ENCODE measurements at places on chromosomes 4 and X.

DNA sequence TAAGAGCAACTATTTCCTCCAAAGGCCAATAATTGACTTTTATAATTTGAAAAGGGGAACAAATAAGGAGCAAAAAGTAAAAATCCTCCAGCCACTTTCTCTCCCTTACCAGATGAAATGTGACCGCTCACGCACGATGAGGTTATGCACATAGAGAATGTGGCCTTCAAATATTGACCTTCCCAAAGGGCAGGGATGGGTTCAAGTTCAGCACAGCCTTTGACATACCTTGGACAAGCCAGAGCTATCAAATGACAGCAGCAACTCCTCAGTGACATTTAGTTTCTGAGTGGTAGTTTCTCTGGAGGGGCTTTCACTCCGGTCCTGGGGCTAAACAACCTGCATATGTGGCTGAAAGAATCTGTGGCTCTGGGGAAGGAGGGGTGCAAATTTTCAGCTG is 50.7 kb downstream of the AMOT start:
- DNase-seq = no peak

- no peak for DNase-seq
These were observed 72.2 kb upstream of the VBP1 start for GRCh38 chrX:155143959-155144548.

GRCh38 chr4:183287309-183287659 is 32.8 kb downstream of the CLDN22 start:
- no peak for DNase-seq

DNA sequence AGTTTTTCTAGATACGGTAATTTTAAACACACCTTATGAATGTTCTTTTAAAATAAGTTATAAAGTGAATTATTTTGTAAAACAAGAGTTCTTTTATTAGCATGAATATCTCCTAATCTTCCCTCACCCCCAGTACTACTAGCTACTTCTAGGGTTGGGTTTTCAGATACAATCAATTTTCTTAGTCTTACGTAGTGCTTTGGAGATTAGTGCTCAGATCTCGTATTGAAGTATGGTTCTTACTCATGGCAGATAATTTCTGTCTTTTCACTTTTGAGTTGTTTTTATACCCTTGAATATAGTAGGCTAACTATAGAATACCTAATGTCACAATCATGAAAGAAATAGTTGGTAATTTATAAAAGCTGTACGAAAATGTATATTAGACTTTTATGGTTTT is 43.2 kb downstream of the CDKL5 start:
- DNase-seq = no peak

DNA sequence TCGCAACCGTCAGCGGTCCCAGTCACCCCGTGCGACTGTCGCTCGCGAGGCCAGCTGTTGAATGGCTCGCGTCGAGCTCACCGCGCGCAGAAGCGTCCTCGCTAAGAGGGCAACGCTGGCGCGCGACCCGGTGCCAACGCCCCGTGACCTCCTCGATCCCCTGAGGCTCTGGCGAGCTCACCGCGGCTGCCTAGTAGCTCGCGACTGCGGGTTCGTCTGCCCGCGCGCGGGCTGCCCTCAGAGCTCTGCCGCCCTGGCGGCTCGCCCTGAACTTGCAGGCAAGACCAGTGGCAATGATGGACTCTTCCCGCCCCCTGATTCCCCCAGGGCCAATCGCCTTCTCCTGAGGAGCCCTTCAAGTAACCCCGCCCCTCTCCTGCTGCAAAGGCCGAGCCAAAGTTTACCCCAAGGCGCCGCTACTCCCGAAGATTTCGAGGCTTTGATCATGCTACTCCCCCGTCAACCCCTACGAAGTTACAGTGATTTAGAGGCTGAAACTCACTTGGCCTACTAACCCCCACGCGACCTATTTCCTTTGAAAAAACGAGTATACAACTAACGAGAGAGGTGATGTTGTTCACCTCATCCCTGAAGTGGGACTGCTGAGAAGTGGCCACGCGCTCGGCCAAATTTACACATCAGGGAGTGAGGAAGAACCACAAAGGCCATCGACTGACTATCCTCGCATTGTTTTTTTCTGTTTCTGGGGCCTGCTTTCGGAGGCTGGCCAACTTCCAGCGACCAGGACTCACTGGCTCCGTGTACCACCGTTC is 37.5 kb downstream of the PGRMC1 start:
- DNase-seq = peak; percentile 21

- DNase-seq = no peak
These were observed 223.1 kb upstream of the SLIT2 start for GRCh38 chr4:20028645-20029044.

- DNase-seq = no peak
These were observed 37.7 kb downstream of the CLCN5 start for GRCh38 chrX:49960061-49960460.

DNA sequence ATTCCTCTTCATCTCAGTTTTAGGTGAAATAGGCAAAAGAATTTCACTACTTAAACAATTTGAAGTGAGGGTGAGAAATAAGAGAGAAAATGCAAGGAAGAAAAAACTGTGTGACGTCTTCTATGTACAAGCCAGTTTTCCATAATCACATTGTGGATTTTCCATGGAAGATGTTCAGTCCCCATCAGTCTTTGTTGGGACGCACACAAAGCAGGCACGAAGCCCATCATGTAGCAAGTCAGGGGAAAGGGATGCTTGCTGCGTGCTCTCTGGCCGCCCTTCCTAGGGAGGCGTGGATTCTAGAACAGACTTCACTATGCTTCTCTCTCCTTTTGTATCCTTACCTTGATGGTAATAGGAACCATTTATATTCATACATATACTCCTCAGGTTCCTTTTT is 54.7 kb downstream of the RBPJ start:
- DNase-seq = no peak

- no peak for DNase-seq
These were observed 71.4 kb upstream of the STIM2 start for GRCh38 chr4:26789208-26789607.

DNA sequence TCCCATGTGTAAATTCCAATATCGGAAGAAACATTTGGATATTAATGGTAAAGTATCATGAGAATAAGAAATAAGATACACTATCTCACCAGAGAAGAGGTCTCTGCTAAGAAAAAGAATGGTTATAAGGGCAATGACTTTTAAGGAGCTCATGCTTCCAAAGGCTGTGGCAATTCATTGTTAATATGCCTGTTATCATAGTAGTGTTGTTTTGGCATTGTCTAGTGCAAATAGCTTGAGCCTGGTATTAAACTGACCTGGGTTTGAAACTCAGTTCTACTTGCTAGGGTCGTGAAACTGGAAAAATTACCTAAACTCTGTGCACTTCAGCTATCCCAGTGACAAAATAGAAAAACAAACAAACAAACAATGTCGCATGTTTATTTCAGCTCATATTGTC is 8.8 kb downstream of the HPGDS start:
- DNase-seq = no peak

- DNase-seq = no peak
These were observed 42.8 kb downstream of the HTT-AS start for GRCh38 chr4:3031357-3032082.

DNA sequence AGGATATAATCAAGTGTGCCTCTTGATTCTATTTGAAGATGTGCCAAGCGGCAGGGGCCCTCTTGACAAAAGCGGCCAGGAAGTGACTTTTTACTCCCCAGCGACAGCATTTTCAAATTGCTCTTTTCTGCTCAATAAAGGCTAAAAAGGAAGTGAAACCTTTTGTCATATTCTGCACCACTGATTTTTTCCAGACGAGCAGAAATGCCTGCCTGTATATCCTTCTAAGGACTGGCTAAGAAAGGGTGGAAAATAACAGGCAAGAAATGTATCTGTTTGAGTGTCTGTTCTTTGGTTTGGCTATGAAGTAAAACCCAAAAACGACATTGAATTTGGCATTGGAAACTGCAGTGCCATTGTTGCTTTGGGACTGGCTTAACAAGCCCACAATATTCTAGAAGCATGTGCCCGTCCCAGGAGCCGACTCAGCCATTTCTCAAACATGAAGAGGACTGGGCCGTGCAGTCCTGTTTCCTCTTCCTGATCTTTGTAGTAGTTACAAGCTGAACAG is 25.4 kb downstream of the TMSB4X start:
- no peak for DNase-seq

- no peak for DNase-seq
These were observed 204.8 kb downstream of the VEGFC start for GRCh38 chr4:176587920-176588319.

DNA sequence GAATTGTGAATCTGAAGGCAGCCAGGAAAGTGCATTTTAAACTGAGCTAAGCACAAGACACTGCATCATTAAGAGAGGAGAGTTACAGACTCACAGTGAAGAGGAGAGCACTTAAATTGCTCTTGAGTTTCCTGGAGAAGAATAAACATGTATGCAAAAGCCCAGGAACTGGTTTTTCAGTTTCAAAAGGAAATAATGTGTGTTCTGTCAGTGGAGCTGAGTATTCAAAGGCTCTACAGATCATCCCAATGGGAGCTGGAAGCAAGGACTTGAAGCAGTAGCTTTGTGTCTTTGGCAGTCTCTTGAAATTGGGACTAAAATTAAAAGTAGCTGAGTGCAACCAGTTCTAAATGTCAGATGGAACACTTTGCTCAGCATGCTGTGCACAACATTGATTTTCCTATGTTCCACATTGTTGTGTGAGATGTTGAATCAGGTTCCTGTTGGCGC is 147.5 kb upstream of the ANK2 start:
- no peak for DNase-seq

- no peak for DNase-seq
These were observed 179.7 kb upstream of the TET2 start for GRCh38 chr4:104967034-104967401.

DNA sequence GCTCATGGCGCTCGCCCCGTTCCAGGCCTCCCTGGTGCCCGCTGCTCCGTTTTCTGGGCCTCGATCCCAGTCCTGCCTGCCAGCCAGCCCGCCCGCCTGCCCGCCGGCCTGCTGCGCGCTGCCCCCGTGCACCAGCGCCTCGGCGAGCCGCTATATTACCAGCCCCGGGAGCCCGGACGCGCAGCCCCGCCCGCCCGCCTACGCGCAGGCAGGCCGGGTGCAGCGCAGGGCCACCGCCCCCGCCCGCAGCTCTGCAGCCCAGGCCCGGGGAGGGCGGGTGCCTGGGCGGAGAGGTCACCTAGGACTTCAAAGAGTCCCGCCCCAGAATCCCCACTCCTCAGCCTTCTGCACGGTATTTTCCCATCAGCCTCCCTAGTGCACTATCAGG is at the start of gene MAOB:
Gene MAOB (minus strand): TSS at position 157 of the 388 bp plus-strand sequence. CDS start 151 bp downstream, at position 6.
- DNase-seq = peak; percentile 61

GRCh38 chr4:80134936-80135701 is 62.1 kb upstream of the ANTXR2 start:
- no peak for DNase-seq

GRCh38 chr4:148330161-148330560 is 112.1 kb downstream of the NR3C2 start:
- DNase-seq = no peak

DNA sequence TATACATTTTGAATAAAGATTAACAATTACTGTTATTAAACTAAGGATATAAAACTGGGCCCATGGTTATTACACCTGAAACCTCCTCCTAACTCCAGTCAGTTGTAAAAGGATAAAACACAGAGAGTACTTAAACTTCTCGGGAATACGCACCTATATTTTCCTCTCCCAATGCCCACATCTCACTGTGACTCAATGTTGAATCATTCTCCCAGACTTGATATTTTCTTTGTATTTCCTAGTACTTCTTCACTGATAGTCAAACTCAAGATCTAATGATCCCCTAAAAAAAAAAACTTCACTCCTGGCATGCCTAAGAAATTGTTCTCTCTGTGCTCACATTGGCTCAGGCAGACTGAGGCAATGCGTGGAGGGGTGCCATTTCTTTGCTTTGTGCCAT is 212.5 kb upstream of the DKK2 start:
- DNase-seq = no peak

Data from left ventricle myocardium inferior (tissue), 1 donor.